ENCODE measurements at places on chromosomes 13 and 19.

- no peak for DNase-seq
Observed at GRCh38 chr19:50898018-50898417, 13.2 kb downstream of the KLK4 start.

- DNase-seq, result no peak
Observed at GRCh38 chr19:51319649-51320279, 8.3 kb downstream of the IGLON5 start.

GRCh38 chr19:57302727-57303401, 17.4 kb upstream of the ZNF543 start:
- no peak for DNase-seq

- no peak for DNase-seq
Observed at GRCh38 chr13:37539170-37539569, 59.4 kb downstream of the POSTN start.

DNA sequence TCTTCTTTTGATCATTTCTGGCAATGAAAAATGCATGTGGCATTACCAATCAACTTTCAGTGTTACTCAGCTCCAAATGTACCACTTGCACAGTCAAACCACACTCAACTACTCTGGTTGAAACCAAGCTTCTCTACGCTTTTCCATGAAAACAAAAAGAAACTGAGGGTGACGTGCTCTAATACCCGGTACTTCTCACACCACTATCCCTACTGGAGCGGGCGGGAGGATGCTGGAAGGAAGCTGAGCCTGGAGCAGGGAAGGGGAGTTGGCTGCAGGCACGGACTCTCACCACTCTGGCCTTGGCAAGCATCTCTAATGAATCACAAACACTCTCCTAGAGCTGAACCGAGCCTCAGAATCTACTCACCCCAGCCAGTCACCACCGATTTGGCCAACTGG, 48.2 kb downstream of the STK24 start:
- DNase-seq, result no peak

GRCh38 chr19:9799162-9799561, 19.7 kb downstream of the FBXL12 start:
- no peak for DNase-seq

GRCh38 chr13:21020581-21020980, 40.8 kb downstream of the LATS2 start:
- DNase-seq, result no peak

- DNase-seq, result no peak
Observed at GRCh38 chr19:6156033-6156432, 20.6 kb downstream of the ACSBG2 start.

DNA sequence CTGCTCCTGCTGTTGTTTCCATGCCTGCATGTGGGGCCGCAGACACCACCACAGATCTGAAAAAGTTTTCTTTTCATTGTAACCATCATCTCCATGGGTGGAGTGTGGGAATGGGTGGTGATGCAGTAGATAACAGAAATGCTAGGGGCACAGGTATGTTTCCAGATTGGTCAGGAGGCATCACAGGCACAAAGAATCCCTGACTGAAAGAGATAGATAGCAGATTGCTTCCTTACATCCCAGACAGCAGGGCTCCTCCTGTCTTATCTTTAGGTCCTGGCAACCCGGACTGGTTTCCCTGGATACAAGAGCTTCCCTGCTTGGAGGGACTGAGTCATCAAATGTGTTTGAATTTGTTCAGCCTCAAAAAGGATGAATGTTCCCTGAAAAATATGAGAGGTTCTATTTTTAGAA, 1937.6 kb downstream of the PCDH9 start:
- no peak for DNase-seq

DNA sequence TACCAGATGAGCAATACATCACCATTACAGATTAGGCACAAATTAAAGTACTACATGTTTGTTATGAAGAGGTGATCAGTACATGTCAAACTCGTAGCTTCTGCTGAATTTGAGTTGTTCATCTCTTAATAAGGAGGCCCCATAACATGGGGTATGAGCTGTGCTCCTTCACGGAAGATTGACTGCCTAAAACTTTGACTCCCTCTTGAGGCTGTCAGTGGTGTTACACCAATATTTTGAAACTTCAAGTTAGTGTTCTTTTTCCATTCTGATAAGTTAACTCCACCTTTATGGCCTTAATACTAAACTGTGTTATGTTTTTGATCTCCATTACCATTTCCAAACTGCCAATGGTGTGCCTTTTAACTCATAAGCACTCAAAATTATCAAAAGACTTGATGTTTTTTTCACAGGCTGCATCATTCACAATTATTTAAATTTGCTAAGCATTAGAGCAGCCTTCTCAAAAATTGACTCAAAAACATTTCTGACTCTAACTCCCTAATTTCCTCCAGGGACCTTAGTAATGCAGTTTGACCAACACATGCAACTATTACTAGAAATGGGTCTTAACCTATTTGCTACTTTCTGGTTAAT, 1591.5 kb downstream of the PCDH9 start:
- no peak for DNase-seq

DNA sequence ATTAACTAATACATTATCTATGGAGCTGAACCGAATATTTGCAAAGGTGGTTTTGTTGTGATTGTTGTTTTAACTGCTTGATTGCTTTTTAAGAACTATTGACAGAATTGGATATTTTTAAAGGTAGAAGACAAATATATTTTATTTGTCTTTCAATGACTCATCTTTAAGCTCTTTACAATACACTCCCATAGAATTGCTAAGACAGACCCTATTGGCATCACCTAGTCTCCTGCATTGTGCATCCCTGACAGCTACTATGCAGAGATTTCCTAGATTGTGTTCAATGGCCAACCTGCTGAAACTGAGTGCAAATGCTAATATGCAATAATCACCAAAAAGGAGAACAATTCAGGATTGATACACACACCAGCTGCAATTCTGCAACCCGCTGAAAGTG, 19.7 kb upstream of the SCEL start:
- no peak for DNase-seq
